ENCODE measurements at places on chromosomes 11 and 22.

- no peak overlapping the region for H3K27ac ChIP-seq
- no peak overlapping the region for H3K4me3 ChIP-seq
These were observed 790.5 kb upstream of the LRRC4C start for GRCh38 chr11:42249956-42250355.

GRCh38 chr11:43922295-43922648 lies 20.2 kb upstream of the C11orf96 start:
- H3K36me3 ChIP-seq, result peaks cover 28% of the 10 kb centered on the region
- DNase-seq, result no peak
- H3K27ac ChIP-seq, result no peak overlapping the region
- no peak overlapping the region for H3K4me3 ChIP-seq
- no peaks in the 10 kb centered on the region for H3K27me3 ChIP-seq

- H3K4me3 ChIP-seq, result peak overlapping the region; percentile 36
- H3K27me3 ChIP-seq, result no peaks in the 10 kb centered on the region
- no peak overlapping the region for H3K27ac ChIP-seq
These were observed 19.3 kb downstream of the SCARF2 start for GRCh38 chr22:20418211-20418788.

DNA sequence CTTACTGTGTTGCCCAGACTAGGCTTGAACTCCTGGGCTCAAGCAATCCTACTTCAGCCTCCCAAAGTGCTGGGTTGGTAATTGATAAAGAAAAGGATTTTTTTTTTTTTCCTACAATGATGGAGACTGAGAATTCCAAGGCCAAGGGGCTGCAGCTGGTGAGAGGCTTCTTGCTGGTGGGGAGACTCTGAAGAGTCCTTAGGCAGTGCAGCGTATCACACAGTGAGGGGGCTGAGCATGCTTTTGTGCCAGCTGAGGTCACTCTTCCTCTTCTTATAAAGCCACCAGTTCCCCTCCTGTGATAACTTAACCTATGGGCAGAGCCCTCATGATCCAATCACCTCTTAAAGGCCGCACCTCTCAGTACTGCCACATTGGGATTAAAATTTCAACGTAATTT lies 28.2 kb upstream of the CCDC81 start:
- no peaks in the 10 kb centered on the region for H3K27me3 ChIP-seq
- H3K27ac ChIP-seq, result no peak overlapping the region
- no peak for DNase-seq
- H3K36me3 ChIP-seq, result peaks cover 11% of the 10 kb centered on the region
- no peak overlapping the region for H3K4me3 ChIP-seq
- peaks cover 6% of the 10 kb centered on the region for H3K4me1 ChIP-seq

DNA sequence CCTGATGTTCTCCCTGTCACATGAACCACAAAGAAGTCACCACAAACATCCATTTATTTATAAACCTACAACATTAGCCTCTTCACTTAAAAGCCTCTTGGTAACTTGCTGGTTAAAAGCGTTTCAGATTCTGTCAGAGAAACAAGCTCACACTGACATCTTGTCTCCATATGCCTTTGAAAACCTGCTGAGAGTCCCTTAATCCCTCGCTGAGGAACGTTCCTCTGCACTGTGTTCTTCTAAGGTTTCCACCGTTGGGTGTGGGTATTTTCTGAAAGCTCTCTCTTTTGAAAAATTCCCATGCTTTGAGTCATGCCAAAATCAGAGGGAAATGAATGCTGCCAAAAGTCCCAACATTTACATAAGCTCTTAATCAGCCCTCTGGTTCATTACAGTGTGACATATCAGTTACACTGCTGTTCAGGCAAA lies 149.8 kb downstream of the CCDC34 start:
- H3K27me3 ChIP-seq, result peaks cover 12% of the 10 kb centered on the region
- no peaks in the 10 kb centered on the region for H3K4me1 ChIP-seq
- no peak overlapping the region for H3K27ac ChIP-seq
- H3K4me3 ChIP-seq, result no peak overlapping the region
- no peak for DNase-seq
- no peaks in the 10 kb centered on the region for H3K36me3 ChIP-seq

GRCh38 chr11:73564903-73565302 lies 33.0 kb downstream of the FAM168A start:
- H3K4me3 ChIP-seq, result no peak overlapping the region
- peaks cover 6% of the 10 kb centered on the region for H3K4me1 ChIP-seq
- H3K36me3 ChIP-seq, result peaks cover 7% of the 10 kb centered on the region
- H3K27ac ChIP-seq, result no peak overlapping the region

- H3K4me3 ChIP-seq, result no peak overlapping the region
- no peak overlapping the region for H3K27ac ChIP-seq
- peaks cover 52% of the 10 kb centered on the region for H3K36me3 ChIP-seq
- H3K4me1 ChIP-seq, result peaks cover 27% of the 10 kb centered on the region
- no peak for DNase-seq
These were observed 17.3 kb downstream of the TRAF6 start for GRCh38 chr11:36492724-36493304.

GRCh38 chr22:23245799-23246136 lies 65.5 kb downstream of the BCR start:
- no peaks in the 10 kb centered on the region for H3K27me3 ChIP-seq
- peaks cover 7% of the 10 kb centered on the region for H3K36me3 ChIP-seq
- no peak for DNase-seq
- H3K4me3 ChIP-seq, result no peak overlapping the region
- peaks cover 85% of the 10 kb centered on the region for H3K4me1 ChIP-seq

- no peak overlapping the region for H3K4me3 ChIP-seq
- no peaks in the 10 kb centered on the region for H3K27me3 ChIP-seq
- H3K4me1 ChIP-seq, result peaks cover 39% of the 10 kb centered on the region
- no peak for DNase-seq
These were observed 86.4 kb upstream of the PICALM start for GRCh38 chr11:86155200-86155844.

- H3K4me1 ChIP-seq, result peaks cover 42% of the 10 kb centered on the region
- peak overlapping the region; percentile 93 for H3K27ac ChIP-seq
- no peaks in the 10 kb centered on the region for H3K27me3 ChIP-seq
- peak overlapping the region; percentile 95 for H3K4me3 ChIP-seq
These were observed 645 bp downstream of the RTCB start for GRCh38 chr22:32411402-32411801.

DNA sequence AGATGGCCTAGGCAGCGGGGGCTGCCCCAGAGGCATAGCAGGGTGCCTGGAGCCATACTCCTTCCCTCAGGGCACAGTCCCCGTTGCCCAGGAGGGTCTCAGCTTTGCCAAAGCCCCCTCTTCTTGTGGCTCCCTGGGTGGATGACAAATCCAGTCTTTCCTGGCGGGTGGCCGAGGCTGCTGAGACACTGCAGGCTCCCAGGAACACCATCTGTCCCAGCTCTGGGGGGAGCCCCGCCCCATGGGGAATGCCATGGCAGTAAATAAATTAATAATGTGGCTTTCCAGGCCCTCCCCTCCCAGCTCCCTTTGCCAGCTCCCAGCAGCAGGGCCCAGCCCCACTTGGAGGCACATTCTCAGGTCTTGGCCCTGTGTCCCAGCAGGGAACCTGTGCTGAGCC lies 45.0 kb downstream of the PDE2A start:
- no peak overlapping the region for H3K27ac ChIP-seq
- peaks cover 37% of the 10 kb centered on the region for H3K27me3 ChIP-seq
- peaks cover 10% of the 10 kb centered on the region for H3K4me1 ChIP-seq
- peaks cover 2% of the 10 kb centered on the region for H3K36me3 ChIP-seq

DNA sequence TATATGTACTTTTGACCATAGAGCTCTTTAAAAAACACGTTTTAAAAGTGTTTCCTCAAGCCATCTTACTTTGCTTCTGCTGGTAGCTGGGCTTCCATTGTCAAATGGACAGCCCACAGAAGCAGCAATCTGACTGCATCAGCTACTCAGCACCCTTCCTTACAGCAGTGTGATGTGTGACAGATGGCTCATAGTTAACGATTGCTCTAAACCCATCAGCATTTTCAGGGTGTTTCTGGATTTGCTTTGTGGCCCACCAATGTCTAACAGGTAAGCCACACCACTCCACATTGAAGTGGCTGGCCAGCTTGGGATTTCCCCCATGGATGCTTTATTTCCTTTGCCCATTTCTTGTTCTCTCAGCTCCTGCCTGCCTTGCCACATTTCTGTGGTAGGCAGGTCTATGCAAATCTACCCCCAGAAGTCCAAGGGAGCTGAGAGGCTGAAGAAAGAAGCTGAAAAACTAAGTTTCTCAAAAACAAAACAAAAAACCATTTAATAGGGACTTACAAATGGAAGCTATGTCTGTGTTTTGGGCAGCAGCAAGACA lies 7.3 kb upstream of the FAR1 start:
- no peak overlapping the region for H3K4me3 ChIP-seq
- DNase-seq, result no peak
- peaks cover 24% of the 10 kb centered on the region for H3K27me3 ChIP-seq
- H3K4me1 ChIP-seq, result no peaks in the 10 kb centered on the region
- no peaks in the 10 kb centered on the region for H3K36me3 ChIP-seq
